ENCODE measurements at places on chromosomes 1 and 21.

DNA sequence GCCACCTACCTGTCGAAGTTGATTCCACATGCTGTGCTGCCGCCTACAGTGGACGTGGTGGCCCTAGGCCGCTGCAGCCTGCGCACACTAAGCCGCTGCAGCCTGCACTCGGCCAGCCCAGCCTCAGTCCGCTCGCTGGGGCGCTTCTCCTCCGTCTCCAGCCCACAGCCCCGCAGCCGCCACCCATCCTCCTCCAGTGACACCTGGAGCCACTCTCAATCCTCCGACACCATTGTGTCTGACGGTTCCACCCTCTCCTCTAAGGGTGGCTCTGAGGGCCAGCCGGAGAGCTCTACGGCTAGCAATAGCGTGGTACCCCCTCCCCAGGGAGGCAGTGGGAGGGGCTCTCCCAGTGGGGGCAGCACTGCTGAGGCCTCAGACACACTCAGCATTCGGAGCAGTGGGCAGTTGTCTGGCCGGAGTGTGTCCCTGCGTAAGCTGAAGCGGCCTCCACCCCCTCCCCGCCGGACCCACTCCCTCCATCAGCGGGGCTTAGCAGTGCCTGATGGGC lies 46.9 kb downstream of the YARS1 start:
- DNase-seq = no peak

DNA sequence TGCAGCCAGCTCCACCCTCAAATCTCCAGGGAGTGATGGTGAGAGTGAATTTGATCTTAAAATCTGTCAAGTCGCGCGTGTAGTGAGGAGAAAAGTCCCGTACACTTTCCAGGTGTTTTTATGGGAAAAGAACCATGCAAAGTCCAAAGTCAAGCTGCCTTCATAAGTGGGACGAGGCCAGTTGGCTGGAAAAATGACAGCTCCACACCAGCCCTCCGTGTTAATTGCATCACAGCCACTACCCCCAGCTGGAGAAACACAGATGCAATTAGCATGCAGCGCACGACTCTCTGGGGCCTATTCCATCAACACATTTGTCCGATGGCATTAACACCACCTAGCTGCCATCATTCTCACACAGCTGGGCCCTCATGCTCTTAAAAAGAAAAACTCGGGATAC lies 68.4 kb downstream of the KLHDC7A start:
- DNase-seq = no peak

- DNase-seq = no peak
These were observed 119.6 kb downstream of the ACTL8 start for GRCh38 chr1:17874710-17875109.

- DNase-seq = no peak
These were observed 4.3 kb upstream of the S100A8 start for GRCh38 chr1:153395136-153395685.

- no peak for DNase-seq
These were observed 42.8 kb downstream of the MTR start for GRCh38 chr1:236837897-236838296.

- DNase-seq = peak; percentile 46
These were observed at the start of gene GSTM1 for GRCh38 chr1:109687641-109688499. Gene GSTM1, plus strand, starts transcription at chr1:109687817. Its CDS starts 57 bp downstream, at chr1:109687874.

DNA sequence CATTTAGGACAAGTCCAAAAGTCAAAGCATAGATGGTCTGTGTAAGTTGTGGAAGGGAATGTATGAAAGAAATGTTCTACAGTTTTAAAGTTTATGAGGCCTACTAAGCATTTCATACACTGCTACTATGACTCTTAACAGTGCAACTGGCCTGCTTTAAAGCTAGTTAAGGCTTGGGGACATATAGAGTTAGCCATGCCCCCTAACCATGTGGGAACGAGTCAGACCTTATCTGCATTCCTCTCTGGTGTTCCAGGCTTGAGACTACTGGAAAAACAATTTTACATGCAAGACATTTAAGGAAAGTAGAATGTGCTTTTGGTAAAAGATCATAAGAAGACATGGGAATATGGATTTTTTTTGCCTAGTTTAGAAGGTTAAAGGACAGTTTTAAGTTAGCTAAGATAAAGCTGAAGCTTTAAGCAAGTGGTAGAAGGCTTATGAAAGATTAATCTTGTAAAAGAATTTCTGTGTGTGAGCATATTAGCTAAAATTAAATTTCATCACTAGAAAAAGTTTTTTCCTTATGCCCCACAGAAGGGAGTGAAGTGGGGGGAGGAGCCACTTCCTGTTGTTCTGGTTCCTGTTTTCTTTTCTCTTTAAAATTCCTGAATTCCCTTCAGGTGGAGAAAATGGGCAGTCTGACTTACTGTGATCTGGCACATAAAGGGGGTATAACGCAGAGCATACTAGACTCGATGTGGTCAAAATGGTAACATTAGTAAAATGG lies 8.9 kb upstream of the CD48 start:
- DNase-seq = no peak

- DNase-seq = no peak
These were observed 52.1 kb downstream of the ELK4 start for GRCh38 chr1:205579711-205580110.

DNA sequence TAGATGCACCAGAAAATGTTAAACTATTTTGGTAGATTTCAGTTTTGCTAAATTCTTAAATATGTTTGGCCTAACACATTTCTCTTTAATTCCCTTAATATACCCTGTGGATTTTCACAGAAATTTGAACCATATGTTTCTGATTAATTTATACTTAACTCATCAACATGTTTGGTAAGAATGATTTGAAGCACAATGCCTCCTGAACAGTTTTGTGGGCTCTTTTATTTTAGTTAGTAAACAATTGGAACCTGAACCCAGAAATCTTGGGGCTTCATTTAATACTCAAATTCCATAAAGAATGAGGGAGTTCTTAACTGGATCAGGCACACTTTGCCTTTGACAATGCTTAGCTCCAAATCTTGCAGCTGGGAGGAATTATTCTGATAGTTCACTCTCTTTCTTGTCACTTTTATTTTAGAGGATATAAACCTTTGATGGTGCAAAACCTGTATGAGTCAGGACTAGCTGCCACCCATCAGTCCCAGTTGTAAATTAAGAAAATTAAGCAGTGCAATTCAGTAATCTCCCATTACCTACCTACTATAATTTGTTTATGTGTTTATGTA lies 24.6 kb upstream of the LYPLAL1 start:
- DNase-seq = no peak

DNA sequence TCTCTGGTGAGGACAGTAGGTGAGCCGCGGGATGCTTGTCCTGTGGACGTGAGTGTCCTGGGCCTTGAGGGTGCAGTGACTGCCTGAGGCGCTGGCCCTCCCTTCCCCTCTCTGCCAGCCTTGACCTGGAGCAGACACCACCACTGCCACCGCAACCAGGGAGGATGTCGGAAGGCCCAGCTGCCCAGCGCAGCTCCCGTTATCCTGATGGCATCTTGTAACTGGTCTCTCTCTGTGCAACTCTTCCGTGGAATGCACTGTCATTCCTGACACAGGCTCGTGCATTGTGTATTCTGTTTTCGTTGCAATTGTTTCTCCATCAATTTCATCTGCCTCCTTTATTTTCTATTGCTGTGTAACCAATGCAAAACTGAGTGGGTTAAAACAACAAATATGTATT lies 118.2 kb downstream of the PCBP3 start:
- DNase-seq = no peak

DNA sequence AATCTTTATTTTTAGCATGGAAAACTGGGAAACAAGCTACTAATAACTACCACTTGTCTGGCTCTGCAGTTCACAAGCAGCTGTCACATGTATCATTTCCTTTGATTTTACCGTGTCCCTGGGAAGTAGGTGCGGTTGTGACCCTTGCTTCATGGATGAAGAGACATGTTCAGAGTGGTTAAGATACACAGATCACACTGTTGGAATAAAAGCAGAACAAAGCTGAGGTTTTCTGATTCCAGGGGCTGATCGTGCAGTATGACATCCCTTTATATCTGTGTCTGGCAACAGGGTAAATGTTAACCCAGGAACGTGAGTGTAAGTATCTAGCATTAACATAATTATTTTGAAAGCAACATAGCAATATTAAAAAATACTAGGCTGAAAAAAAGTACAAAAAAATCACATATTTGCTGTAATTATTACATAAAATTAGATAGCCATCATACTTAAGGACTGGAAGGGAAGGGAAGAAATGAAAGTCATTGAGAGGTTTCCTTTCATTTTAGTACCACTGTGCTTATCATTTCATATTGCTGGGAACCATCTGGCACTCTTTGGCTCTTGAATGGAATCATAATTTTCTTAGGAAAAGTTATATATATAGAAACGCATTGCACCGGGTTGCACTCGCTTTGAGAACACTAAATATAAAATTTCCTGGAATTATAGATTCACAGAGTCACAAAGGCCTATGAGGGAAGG lies 62.8 kb upstream of the PAXBP1 start:
- no peak for DNase-seq

DNA sequence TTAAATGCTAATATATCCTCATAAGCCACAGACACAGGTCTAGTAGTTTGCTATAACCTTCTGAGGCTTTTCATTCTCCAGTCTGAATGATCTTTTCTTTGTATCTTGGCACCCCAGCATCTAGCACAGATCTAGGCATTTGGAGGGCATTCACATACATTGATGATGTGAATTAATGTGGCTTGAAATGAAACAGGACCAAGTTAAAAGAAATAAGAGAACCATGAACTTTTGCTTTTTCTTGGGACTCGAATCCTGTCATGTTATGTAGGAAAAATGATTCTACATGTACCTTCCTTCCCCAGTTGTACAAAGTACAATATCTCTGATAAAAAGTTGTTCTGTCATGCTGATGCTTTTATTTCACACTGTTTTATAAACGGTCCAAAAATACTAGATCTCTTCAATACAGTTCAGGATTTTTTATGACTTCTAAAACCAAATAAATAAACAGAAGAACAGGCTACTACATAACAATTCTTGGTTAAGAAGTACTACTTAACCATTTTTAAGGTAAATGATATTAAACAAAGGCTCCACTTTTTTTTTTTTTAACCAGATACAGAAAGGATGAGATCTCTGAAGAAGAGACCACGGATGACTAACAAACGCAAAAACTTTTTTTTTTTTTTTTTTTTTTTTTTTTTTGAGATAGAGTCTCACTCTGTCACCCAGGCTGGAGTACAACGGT lies 3.0 kb downstream of the SORT1 start:
- DNase-seq = no peak

GRCh38 chr1:38046884-38047602 lies 450 bp upstream of the POU3F1 start:
- peak; percentile 38 for DNase-seq

GRCh38 chr21:14862794-14863720 lies 201.7 kb downstream of the NRIP1 start:
- DNase-seq = no peak

- DNase-seq = no peak
These were observed 6.5 kb upstream of the CDC20 start for GRCh38 chr1:43352351-43352705.

Measured in stimulated activated CD4-positive, alpha-beta T cell treated with anti-CD3 and anti-CD28 coated beads, Interleukin-1b, Interleukin-23, amount 100 ng/mL, for 1 hour (primary cell).